CD4-positive, alpha-beta T cell treated with Interleukin-6 at 100 ng/mL for 8 hours (primary cell): ENCODE measurements at places on chromosomes 2 and 18.

- DNase-seq = no peak
These were observed 21.1 kb upstream of the EMILIN2 start for GRCh38 chr18:2825613-2826175.

DNA sequence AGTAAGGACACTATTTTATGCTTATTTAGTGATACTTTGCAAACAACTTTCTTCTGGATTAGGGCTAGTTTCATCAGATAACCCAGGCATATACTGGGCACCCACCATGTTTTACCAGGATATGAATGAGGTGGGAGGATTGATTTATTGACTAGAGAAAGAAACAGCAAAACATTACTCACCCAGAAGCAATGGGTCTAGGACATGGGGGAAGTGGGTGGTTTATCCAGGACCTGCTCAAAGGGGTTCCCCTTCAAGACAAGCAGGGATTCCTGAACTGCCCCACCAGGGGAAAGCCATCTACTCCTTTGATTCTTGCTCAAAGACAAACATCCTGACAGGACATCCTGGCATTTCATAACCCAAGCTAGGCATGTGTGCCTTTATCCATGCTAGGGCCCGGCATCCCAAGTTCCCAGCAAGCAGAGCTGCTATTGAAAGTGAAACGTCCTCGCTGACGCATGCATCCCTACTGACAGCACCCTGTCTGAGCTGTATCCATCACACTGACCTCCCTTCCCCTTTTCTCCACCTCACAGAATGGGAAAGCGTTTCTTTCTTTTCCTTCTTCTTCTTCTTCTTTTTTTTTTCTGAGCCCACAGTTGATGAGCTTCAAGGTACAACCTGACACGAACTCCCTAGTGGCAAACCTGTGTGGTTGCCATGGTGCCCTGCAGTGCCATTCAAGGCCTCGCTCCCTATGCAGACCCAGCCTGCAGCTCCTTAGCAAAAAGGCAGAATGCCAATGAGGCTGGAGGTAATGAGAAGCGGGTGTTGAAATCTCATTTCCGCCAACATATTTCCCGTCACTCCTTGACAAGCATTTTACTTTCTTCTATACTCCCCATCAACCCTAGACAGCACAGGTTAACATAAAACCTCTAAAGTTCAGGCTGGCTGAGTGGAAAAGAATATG lies 70.5 kb downstream of the CLHC1 start:
- no peak for DNase-seq

- no peak for DNase-seq
These were observed 144.4 kb downstream of the PIEZO2 start for GRCh38 chr18:11004951-11005350.

DNA sequence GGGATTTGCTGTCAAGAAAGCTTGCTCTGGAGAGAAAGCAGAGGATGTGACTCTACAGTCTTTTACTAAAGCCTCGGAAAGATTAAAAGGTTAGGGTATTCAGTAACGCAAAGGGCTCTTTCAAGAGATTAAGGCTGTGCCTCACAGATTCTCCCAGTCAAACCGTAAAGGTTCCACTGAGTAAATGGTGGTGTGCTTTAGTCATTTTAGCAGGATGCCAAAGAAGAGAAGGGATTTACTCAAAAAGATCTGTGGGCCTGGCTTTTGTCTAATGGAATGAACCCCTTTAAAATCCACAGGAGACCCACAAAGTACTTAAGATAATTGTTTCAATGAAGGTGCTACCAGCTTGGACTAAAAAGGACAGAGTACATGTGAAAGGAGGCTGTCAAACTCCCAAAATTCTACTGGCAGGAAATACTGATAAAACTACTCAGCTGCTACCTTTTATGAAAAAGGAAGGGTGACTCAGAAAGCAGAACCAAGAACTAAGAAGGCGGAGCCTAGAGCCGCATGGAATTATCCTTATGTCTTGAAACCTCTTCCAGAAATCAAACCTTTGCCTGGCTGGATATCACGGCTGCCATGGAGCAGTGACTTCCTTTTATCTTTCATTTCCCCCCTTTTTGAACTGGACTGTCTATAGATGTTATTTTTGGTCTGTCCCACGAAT lies 670.2 kb upstream of the ZEB2 start:
- no peak for DNase-seq

GRCh38 chr2:8004250-8004681 lies 677.6 kb upstream of the ID2 start:
- no peak for DNase-seq

DNA sequence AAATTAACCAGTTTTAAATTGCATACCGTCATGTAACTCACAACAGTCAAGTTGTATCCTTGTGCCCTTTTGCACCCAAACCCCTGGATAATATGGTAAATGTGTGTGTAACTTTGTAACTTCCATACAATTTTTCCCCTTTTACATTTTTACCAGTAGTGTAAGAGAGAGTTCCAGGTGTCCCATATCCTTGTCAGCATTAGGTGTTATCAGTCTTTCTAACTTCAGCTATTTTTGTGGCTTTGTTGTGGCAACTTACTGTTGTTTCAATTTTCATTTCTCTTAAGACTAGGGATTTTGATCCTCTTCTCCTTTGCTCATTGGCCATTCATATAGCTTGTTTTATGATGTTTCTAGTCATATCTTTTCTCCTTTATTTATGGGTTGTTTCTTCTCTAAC lies 94.6 kb downstream of the LCLAT1 start:
- no peak for DNase-seq

DNA sequence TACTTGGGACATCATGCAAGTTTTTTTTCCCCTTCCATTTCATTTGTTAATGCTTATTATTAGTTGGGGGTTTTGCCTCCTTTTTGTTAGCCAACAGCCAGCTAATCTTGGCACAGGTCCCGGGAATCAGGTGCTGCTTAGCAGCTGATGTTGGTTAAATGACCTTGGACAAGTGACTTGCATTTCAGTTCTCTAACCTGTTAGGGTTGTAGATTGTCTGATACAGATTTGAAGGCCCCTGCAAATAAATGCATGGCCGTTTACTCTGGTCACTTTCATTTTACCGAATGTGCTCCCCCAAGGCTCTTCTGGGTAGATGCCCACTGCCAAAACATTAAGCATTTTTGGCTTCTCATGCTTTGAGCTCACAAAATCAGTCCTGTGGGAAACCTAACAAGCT lies 120.9 kb downstream of the SPTBN1 start:
- DNase-seq = no peak

- no peak for DNase-seq
These were observed 217.9 kb upstream of the RAB6C start for GRCh38 chr2:129761569-129762021.

DNA sequence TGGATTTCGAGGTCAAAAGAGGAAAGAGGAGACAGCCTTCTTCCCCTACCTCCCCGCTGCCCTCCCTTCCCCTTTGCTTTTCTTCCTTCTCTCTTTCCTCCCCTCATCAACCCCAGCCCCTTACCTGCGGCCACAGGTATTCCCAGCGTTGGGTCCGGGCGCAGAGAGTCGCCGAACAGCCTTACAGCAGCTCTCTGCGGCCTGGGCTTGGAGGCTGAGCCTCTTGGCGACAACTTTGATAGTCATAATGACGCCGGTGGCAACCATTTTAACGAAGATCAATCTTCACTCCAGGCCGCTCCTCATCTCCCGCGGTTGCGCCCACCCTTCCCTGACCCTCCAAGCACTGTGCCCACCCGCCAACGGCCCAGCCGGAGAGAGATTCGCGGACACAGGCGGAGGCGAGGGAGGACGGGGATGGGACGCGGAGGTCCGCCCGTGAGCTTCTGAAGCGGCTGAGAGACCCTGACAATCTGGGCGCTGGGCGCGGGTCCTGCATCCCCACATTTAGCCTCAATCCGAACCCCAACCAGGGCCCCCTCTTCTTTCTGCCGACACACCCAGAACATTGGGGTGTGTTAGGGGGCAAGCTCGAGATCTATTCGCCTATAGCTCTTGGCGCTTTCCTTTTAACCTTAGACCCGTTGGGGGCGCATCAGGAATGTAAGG lies 1.5 kb upstream of the EVX2 start:
- DNase-seq = no peak

DNA sequence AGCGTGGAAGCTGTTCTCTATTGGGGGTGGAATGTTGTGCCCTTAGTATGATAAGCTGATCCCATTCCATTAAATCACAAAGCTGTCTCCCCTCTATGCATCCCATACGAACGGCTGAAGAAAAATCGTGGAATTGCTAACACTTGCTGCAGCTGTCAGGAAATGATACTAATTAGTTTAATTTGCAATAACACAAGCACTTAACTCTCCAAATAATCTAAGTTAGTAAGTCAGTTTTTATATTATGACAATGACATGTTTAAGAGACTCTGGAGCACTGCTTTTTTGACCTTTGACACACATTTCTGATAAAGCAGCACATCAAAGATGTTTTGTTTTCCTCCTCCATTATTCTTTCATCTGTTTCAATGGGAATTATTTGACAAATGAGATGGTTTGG lies 123.7 kb upstream of the SATB2 start:
- no peak for DNase-seq

- DNase-seq = no peak
These were observed 1491.9 kb upstream of the CELF4 start for GRCh38 chr18:39057423-39058064.

DNA sequence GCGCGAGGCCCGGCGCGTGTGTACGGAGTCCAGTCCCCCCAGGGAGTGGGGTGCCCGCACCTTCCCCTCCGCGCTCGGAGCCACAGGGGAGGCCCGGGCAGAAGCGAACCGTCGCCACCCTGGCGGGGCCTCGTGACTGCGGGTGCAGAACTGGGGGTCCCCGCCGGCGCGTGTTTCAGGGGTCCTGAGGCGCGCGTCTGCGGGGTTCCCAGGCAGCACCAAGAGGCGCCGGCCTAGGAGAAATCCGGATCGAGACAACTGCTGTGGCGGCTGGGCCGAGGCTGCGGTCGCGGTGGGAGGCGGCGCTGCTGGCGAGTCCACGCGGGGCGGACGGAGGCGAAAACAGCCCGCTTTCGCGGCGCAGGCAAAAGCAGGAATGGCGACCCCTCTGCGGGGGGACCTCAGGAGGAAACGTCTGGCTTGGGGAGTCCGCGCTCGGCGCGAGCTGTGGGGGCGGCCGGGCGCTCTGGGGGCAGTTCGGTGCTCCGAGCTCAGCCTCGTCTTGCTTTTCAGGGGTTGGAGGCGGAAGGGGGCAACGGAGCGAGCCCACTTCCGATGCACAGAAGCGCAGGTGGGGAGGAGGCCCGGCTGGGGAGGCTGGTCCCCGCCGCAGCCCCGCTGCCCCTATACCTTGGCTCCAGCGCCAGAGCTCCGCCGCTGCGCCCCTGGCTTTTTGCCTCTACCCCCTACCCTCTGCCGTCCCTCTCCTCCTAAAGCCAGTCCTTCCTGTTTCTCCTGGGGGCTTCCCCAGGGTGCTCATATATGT lies 81.5 kb upstream of the LDLRAD4 start:
- peak; percentile 22 for DNase-seq

DNA sequence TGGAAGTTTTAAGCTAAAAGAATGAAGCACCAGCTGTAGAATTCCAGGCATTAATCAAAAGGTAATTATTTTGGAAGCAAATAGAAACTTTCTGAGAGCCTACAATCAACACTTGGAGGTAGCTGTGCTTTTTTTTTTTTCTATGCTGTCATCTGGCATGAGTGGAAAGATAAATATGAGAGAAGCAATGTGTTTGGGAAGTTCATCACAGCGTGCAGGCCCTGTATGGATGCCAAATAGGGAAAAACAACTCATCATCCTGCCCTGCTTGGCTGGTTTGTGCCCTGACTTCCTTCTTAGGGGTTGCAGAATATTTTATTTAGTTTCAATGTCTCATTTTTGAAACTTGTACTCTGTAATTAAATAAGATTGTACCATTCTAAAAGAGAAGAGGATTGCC lies 437.4 kb downstream of the PIK3C3 start:
- no peak for DNase-seq

DNA sequence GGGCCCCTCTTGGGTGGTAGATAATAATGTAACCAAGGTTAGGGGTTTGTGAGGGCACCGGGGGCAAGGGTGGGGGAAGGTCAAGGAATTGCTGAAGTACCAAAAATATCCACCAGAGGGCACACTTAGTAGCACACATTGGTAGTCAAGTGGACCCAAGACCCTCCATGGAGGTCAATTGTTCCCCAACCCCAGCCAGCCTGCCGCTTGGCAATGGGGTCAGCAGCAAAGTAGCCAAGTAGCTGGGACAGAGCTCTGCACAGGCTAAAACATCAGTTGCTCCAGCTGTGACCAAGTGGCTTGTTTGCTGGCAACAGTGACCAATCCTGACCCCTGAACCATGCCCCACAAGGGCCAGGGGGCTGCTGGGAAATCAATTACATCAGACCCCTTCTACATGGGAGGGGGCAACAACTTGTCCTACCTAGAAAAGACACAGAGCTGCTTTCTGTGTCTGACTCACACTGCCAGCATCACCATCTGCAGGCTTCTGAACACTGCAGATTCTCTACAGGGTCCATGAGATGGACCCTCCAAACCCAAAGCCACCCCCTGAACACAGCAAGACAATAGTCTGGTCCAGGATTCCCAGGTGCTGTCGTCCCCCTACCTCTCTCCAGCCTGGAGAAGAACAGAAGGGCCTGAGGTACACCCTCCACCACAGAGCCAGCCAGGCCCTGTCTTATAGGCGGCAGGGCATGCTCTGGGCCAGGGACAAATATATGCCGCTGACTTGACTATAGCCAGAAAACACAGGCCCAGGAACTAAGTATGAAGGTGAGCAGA lies 76.0 kb downstream of the EMX1 start:
- peak; percentile 50 for DNase-seq

GRCh38 chr2:84946204-84947009 lies 24.6 kb upstream of the KCMF1 start:
- peak; percentile 54 for DNase-seq

DNA sequence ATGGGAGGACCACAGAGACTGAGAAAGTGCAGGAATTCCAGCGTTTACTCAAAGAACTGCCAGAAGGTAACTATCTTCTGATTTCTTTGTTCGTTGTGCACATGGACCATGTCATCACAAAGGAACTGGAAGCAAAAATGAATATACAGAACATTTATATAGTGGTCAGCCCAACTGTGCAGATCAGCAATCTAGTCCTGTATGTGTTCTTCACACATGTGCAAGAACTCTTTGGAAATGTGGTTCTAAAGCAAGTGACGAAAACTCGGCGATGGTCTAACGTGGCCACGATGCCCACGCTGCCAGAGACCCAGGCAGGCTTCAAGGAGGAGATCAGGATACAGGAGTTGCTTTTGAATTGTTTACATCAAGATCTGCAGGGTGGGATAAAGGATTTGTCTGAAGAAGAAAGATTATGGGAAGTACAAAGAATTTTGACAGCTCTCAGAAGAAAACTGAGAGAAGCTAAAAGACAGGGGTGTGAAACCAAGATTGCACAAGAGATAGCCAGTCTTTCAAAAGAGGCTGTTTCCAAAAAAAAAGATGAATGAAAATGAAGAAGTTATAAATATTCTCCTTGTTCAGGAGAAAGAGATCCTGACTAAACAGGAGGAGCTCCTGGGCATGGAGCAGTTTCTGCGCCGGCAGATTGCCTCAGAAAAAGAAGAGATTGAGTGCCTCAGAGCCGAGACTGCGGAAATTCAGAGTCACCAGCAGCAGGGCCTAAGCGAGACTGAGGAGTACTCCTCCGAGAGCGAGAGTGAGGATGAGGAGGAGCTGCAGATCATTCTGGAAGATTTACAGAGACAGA lies 8.3 kb upstream of the CHST10 start:
- no peak for DNase-seq

GRCh38 chr2:233218836-233219235 lies 32.6 kb upstream of the ATG16L1 start:
- DNase-seq = no peak
